COR-L47 (cell line): ENCODE measurements at places on chromosomes 12 and 14.

DNA sequence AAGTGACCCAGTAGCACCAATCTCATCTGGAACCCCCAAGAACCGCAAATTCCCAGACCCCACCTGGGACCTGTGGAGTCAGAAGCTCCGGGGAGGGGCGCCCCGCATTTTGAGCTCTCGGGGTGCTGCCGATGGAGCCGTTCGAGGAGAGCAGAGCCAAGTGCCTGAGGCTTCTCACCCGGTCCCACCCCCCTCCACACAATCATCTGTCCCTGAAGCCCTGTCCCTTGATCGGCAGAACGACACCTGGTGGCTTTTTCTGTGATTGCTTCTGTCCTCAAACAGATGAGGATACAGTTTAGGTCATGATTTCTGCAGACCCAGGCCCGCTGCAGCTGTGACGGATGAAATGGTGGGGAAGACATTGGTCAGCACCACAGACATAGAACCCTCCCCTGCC is 74.7 kb downstream of the NOC4L start:
- DNase-seq, result peak; percentile 36

DNA sequence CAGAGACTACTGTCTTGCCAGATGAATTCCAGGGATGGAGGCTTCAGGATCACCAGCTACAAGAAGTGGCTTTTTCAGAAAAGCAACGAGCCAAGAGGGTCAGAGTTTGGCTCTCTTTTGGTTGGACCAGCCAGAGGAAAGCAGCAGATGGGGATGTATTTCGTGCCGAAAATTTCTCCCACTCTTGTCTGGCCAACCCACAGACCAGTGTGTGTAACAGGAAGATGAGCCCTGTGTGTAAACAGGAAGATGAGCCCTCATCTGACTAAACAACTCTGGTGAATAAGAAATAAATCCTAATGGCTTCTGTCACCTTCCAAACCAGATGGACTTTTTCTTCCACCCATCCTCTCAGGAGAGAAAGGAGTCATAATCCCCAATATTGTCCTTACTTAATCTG is 13.1 kb downstream of the GPR68 start:
- DNase-seq, result no peak

- no peak for DNase-seq
These were observed 18.7 kb downstream of the GRIN2B start for GRCh38 chr12:13962699-13963098.

DNA sequence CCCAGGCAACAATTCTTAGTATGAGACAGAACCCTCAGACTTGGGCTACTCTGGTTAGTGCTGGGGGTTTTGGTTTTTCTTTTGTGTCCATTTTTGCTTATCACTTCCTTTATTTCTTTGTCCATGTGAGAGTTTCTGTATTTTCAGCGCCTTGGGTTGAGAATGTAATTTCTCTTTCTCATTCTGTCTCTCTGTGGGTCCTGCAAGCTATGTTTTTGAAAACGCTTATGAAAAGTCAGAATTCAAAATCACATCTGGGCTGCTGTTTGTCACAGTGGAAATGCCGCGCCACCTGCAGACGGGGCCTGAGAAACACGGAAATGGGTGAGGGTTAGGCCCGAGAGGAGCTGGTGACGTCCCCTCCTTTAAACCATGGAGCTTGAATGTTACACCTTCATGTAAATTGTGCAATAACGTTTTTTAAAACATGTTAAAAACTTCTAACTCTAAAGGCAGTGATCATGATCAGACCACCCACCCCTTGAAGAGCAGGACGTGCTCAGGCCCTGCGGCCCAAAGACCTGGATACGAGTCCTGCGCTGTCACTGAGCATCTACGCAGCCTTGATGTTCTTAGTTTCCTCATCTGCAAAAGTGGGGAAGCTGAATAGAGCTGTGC is 26.1 kb downstream of the JDP2 start:
- DNase-seq, result no peak

GRCh38 chr14:52863334-52863700 is 71.9 kb upstream of the GNPNAT1 start:
- no peak for DNase-seq

DNA sequence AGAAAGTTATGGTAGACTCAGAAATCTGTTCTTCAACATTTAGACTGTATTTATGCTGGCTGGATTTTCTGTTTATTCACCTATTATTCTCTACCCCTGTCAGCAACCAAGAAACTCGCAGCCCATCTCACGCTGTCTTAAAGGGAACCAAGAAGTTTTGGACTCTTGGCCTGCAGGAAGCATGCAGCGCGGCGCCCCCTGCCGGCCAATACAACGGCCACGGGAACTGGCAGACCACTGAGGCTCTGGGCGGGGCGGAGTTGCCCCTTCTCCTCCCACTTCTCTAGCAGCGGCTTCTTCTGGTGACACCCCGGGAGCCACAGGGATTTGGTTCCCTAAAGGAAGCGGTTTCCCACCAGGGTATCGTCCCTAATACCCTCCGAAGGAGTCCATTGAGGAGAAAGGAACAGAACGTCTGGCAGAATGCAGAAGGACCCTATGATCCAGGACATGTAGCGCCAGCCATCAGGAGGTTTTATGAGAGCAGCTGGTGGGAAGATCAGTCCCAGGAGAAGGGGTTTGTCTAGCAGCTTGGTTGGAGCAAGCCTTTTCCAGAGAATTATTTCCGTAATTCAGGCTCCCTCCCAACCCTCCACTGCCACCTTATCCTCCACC is 21.0 kb upstream of the RNASE2 start:
- no peak for DNase-seq

DNA sequence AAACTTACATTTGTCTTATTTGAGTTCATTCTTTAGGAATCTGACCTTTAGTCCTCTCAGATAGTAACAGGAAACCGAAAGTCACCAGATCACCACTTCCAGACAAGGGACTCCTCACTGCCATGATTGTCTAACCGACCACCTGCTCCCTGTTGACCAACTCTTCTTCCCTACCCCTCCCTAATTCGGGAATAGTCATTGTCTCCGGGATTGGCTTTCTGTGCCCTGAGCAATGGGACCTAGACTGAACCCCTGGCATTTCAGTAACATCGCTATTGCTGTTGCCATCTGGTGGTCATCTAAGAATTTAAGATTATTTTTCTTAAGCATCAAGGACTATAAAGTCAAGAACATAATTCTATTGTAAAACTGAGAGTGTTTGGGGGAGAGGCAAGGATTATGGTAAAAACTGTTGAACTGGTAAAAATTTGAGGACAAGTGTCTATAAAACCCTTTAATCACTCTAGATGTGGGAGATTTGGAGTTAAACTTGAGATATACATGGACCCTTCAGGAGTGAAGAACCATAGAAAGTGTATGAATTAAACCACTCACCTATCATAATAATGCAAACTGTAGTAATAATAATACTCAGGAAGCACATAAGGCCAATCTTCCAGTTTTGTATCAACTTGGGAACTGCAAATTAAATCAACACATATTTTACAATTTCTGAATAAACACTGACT is 6.3 kb downstream of the CLEC2A start:
- DNase-seq, result no peak

DNA sequence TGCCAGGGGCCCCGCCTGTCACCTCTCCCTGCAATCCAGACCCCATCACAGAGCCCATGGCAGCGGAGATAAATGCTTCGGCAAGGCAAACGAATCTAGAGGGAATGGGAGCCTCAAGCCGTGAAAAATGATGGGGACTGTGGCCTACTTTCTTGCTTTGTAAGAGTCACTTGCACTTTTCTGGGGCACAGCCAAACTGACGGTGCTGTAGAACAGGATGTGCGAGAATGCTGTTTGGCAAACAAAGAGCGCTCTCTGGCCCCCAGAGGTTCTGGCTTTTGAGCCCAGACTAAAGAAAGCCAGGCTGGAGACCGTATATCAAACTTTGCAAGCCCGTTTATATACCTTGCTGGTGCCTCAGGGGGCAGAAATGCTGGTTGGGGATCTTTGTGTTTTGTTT is 108.7 kb downstream of the CACNA1C start:
- no peak for DNase-seq

DNA sequence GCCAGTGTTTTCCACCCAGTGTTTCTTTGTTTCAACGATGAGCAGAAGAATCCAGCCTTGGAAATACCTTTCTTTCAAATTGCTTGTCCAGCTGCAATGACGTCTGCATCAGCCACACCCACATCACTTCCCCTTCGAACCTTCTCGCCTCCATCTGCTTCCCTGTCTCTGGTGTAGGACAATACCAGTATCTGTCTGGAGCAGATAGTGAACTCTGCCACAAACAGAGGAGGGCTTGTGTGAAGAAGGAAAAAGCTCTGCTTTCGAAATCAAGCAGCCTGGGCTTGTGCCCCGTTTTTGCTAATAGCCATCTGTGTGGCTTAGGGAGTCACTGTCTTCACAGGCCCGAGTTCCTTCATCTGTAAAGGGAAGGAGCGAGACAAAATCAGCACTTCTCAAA is 415.4 kb downstream of the ZFP36L1 start:
- DNase-seq, result no peak

DNA sequence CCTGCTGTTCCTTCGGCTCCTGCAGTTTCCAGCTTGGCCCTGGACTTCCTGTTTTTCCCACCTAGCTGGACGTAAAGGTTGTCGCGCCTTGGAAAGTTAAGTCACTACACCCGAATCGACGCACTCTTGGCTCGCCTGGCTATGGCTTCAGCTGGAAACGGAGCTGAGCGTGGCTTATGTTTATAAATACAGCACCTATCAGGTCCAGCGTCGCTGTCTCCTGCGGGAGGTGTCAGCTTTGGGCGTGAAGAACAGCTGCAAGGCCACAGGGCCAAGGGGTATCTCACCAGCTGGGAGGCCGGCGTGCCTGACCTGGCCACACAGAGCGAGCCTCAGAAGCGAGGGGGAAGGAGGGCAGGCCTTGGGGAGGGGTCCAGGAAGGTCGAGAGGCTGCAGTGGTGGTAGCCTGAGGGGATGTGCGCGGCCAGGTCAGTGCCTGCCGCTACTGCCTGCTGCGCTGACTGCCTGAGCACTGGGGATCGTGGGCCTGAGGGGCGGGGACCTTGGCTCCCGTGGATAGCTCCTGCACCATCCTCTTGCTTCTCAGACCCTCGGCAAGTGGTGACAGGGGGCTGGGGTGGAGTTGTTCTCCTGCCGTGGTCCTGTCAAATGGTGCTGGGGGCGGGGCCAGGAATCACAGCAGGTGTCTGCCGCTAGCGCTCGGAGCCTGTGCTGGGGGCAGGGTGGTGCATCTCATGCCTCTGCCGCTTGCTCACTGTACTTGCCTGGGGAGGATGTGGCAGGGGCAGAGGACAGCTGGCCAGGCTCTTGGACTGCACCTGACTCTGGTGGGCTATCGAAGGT is 12.5 kb downstream of the PACS2 start:
- no peak for DNase-seq

- DNase-seq, result no peak
These were observed 18.0 kb upstream of the ATF1 start for GRCh38 chr12:50745861-50746260.

- no peak for DNase-seq
These were observed 1.6 kb downstream of the PABPN1 start for GRCh38 chr14:23322568-23323517.

GRCh38 chr14:49934646-49935045 is 41.8 kb downstream of the ARF6 start:
- DNase-seq, result no peak

- peak; percentile 23 for DNase-seq
These were observed 40.1 kb upstream of the STAB2 start for GRCh38 chr12:103546959-103547358.

GRCh38 chr14:20490563-20490962 is 14.8 kb upstream of the RNASE10 start:
- DNase-seq, result no peak

DNA sequence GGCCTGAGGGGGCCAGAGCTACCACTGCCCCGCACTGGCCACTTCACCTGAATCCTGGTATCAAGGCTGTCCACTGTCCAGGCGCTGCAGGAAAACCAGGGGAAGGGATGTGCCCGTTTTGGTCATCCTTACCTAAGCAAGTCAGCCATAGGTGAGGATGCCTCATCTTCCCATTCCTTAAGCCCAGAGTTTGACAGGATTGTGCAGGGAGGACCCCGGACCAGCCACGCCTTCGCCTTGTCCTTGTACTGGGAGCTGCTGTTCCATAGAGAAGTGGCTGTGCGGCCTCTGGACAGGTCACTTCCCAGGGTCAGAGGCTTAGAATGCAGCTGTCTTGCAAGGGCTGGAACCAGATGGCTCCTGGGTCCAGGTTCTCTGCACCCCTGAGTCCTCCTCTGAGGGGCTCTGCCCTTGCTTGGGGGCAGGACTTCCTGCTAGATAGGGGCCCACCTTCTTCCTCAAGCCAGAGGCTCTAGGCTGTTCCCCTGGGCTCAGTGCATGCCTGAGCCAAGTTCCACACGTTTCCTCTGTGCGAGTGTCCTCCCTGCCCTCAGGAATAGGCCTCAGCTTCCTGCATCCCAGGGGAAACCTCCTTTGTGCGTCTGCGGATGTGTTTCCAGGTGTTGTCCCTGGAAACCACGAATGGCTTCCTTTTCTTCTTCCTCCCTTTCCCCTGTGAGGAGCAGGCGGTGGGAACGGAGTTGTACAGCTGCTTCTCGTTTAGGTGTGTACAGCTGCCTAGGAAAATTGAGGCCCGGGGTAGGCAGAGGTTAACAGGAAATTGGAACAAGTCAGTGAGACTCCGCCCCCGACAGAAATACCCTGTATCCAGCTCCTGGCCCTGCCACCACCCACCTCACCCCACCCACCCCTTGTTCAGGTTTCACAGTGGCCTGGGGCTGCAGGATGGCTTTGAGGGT is 54.3 kb upstream of the RIN3 start:
- DNase-seq, result peak; percentile 58

- DNase-seq, result no peak
These were observed 39.4 kb upstream of the BTG1 start for GRCh38 chr12:92185052-92185451.

- no peak for DNase-seq
These were observed 676 bp downstream of the MRPL42 start for GRCh38 chr12:93468008-93468371.

DNA sequence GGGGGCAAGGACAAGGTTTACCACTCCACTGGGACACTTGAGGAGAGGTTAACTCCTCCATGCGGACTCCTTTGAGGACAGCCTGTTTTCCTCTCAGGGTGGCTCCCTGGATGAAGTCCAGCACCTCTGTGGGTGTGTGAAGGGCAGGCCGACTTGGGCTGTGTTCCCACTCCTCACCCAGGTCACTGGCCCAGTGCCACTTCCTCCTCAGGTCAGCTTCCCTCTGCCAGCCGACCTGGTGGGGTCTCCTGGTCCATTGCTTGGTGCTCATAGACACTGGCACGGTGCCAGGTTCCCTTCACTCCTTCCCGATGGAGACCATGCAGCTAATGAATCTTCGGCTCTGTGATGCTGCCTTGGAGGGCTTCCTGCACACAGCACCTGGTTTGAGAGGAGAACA is 146.4 kb upstream of the RTL1 start:
- no peak for DNase-seq

GRCh38 chr12:125451408-125451807 is 386.2 kb downstream of the AACS start:
- DNase-seq, result no peak
